ENCODE measurements at places on chromosomes 5 and 9.
A peak's percentile ranks its signal among the peaks of the same experiment; 100 is the strongest.

DNA sequence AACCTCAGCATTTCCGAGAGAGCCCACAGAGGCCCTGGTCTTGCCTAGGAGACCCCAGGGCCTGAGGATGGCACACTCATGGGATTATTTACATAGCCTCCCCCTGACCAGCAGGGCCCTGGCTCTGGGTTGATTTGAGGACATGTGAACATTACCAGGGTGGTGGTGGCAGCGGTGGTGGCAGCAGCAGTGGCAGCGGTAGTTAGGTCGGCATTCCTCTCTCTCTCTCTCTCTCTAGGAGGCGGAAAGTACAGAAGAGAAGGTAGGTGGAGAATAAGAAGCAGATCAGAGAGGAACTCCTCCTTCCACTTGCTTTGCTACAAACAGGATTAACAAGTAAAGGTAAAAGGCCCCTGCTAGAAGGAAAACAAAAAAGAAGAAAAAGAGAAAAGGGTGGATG lies 39.3 kb downstream of the B4GALT1 start:
- DNase-seq, result no peak

DNA sequence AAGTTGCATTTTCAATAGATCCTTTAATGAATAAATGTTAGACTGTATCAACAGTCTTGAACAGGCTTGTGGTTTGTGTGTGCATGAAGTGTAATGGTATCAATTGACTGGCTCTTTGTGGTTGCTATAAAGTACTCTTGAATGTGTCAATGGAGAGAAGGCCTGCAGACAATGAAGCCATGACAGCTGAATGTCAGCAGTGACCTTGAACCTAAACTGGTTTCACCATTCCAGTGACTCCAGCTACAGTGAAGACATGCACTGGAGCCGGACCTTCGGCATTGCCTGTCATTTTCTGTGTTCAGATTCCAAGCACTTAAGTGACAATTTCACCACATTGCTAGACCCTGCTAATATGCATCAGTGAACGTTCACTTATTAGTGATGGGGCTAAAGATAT lies 276.0 kb upstream of the TMEM161B start:
- no peak for DNase-seq

DNA sequence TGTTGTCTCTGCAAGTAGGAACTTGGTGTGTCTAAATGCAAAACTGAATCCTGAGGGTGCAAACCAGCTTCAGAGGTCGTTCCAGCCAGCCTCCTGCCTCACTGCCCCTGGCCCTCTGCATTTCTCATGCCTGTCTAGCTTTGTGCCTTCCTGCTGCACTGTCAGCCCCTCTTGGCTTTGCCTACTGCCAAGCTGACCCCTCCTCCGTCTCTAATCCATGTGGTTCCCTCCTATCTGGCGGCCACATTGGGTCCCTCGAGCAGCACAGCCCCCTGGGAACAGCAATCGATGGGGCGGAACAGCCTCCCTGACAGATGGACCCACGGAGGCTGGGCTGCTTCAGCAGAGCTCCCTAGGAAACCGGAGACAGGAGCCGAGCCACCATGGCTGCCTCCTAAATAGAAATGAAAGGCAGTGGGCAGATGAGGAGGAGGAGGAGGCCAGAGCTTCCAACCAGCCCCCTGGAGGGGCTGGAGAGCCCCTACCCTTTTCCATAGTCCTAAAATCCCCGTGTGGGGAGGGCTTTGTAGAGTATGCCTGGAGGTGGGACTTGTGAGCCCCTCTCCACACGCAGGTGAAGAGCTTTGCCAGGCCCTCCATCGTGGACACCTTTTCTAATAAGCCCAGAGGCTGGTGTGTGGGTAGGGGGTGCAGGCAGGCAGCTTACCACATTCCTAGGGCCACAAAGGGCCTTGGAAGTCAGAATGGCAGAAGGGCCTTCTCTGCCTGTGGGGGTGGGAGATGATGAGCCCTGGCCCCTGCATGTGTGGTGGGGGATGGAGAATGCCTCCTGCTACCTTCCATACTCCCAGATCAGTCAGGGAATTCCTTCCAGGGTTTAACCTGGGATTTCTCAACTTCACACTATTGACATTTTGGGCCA lies 9.2 kb upstream of the CXXC5 start:
- no peak for DNase-seq

DNA sequence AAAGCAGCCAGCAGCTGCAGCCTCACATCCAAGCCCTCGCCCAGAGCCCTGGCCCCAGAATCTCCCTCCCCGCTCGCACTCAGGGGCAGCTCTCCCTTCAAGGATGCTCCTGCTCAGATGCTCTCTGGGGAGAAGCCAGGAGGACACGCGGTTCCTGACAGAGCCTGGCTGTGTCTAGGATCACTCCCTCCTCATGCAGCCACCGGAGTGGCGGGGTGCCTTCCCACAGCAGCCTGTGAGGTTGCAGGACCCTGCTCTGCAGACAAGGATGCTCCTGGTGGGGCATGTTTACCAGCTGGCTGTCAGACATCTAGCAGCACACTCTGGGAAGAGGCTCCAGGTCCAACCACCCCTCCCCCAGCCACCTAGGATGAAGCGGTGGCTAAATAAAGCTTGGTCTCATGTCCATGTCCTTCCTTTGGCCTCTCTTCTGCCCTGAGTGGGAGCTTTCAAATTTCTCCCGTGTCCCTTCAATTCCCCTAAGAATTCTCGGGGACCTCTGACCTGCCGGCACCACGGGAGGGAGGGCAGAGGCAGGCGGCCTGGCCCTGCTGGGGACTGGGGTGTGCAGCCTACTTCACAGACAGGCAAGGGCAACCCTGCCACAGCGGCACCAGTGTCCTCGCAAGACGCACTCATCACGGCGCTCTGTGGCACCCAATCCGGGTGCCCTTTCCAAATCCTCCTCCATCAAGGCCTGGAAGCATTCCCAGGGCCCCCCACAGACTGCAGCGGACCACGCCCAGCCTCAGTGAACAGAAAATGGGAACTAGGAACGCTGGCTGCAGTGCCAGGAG lies 88.3 kb upstream of the SARDH start:
- no peak for DNase-seq

DNA sequence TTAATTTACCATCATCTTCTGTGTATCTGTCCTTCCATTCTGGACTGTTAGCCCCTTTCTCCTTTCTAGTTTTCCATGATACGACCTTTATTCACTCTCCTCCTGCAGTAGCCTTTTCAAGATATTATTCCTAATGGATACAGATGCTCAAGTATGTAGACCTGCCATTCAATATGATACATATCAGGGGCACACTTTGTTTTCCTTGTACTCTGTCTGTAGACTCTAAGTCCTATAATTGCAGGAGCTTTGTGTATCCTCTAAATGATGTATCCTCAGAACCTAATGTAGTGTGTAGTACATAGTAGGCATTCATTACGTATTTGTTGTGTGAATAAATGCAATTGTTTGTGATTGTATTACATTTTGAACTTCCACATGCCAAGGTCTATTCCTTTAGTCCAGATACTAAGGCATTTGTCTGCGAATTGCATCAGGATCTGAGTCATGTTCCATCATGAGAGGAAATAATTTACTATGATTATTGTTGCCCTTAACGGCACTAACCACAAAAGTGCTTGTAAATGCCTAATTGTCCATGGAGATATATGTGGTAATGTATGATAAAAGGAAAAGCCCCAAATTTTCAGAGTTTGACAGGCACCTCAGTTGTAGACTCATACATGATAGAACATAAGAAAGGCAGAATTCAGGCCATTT lies 57.1 kb upstream of the IZUMO3 start:
- DNase-seq, result peak; percentile 61

DNA sequence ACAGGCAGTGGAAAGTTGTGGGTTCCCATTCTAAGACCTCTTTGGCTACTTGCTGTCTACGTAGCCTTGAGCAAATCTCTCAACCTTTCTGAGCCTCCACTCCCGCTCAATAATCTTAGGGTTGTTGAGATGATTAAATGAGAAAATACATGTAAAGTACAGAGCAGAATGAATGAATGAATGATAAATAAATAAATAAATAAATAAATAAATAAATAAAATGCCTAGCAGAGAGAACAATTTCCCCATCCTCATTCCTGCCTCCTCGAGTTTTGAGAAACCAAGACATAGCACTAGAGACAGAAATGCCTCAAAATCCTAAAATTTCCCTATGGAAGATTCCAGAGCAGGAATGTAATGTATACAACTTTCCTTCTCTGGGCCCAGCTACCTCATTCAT lies 128.3 kb upstream of the RAD23B start:
- no peak for DNase-seq

GRCh38 chr5:131193106-131193505 lies 22.4 kb downstream of the LYRM7 start:
- DNase-seq, result no peak

GRCh38 chr9:130688072-130688471 lies 5.5 kb upstream of the EXOSC2 start:
- DNase-seq, result no peak

GRCh38 chr9:137083394-137084004 lies 3.3 kb upstream of the MAN1B1 start:
- DNase-seq, result peak; percentile 84

DNA sequence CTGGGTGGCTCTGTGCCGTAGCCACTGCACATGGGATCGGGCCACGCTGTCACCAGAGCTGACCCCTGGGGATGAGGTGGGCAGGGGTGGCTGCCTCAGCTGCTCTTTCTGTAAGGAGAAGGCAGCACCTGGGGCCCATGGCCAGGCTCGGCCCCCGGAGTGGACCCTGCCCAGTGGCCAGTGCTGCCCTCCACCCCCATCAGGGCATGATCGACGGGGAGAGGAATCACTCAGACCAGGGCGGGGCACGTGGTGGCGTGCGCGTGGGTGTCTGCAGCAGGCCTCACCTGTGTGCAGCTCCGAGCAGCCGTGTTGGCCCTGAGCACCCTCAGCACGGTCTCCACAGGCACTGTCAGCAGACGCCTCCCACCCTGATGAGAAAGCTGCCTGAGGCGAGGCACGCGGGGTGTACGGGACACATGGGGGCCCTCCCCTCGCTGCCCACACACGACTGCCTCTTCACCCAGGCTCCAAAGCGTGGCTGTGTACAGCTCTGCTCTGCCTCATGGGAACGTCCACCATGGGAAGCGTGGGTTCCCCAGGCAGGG lies 8.6 kb upstream of the CARD9 start:
- no peak for DNase-seq

GRCh38 chr9:109518621-109519335 lies 20.7 kb upstream of the PTPN3 start:
- no peak for DNase-seq

GRCh38 chr5:111699976-111700375 lies 57.0 kb downstream of the NREP start:
- DNase-seq, result no peak
